Stimulated activated CD4-positive, alpha-beta T cell treated with anti-CD3 and anti-CD28 coated beads, Interleukin-1b, Interleukin-23, amount 100 ng/mL, for 48 hours (primary cell): ENCODE measurements at places on chromosomes 1 and 21.

GRCh38 chr1:230507666-230508402, 81.7 kb upstream of the PGBD5 start:
- DNase-seq = no peak

DNA sequence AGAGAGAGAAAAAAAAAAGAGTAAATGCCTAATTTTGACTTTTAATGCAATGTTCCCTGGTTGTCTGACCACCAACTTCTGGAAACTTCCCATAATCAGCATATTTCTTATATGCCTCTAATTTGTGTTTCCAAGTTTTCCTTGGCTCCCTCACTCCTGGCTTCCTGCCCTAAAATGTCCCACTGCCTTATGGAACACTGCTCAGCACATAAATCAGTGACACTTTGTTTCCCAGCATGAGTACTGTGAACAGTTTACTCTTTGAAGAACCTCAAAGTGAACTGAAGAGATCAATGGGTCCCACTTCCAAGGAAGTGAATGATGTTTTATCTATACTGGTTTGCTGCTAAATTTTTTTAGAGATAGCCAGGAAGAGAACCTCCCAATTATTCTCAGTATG, 271.3 kb upstream of the PRMT6 start:
- no peak for DNase-seq

DNA sequence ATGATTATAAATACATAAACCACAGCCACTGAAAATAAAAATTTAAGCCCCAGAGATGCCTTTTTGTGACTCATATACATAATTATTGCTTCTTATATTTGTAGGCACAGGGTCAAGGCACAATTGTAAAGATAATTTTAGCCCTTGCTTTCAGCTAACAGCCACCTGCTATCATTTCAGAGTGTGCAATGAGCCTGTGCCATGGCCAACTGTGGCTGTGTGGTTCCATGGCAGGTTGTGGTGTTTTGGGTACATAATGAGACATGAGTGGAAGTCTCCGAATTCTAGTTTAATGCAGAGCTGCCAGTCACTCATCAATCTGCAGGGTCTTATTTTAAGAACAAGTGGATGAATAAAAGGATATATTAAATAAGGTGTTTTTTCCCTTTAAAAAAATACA, 346.9 kb upstream of the SNX7 start:
- DNase-seq = no peak

DNA sequence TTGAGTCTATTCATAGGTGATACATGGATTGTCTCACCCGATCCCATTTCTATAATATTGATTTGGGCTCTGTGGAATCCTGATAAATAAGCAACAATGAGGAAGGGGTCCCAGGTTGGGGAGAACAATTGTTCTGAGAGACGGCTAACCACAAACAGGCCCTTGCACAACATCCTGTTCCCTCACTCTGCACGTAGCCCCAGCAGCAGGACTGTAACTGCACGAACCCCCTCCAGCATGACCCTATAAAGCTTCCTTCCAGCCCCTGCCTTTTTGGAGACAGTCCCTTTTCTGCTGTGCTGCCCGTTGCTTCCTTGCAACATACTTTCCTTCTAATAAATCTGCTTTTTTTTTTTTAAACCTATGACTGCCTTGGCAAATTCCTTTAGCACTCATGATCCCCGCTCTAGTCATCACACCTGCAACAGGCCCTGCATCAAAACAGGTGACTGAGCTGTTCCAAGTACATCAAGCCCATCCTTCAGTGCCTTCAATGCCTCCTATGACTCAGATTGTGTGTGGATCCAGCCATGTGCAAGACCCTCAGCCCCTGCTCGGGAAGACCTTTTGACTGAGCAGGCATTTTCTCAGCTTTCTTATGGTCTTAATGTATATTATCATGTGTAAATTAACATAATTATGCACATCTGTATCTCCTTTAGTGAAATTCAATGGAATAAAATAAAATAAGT, 63.7 kb upstream of the B3GALNT2 start:
- DNase-seq = no peak

DNA sequence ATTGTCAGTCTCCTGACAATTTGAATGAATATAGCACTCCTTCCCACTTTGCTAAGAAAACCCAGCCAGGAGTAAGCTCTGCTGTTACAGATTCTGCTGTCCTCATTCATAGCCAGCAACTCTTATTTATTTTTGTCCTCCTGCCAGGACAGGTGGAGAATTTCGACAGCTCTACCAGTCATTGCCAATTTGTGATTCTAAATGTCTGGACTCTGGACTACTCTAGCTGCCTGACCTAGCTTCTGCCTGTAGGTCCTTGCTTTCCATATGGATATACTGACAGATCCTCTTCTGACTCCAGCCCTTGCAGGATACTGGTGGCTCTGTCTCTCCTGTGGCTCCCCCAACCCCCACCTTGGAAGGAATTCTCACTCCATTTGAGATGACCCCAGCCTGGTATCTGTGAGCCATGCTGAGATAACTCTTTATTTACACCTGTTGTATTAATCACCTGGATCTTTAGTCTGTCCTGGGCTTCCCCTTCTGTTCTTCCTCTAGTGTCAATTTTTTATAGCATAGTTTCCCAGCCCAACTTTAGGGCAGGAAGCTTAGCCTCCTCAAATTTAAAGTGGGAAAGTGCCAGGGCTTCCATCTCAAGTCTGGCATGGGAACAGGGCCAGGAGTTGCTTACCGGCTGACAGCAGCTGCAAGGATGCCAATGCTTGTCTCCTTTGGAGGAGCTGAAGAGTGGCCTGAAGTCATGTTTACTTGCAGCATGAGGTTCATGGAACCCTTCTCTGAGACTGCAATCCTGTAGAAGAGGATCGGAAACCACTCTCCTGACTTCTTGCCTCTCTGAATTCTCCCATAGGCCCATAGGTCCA, 6.7 kb downstream of the PM20D1 start:
- DNase-seq = no peak

DNA sequence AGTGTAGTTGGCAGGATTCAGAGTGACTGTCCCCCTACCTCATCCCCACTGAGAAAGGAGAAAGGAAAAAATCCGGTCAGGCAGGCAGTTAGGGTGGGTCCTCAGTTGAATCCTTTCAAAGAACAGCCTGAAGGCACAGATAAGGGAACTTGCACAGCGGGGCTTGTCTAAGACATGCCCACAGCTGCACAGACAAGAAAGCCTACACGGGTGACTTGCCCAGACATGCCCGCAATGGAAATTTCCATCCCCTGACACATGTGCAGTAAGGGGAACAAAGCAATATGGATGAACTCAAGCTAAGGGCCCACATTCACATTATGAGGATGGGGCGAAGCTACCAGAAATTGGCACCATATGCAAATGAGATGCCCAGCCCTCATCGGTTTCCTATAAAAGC, 82.5 kb downstream of the DESI2 start:
- no peak for DNase-seq

GRCh38 chr21:39661740-39662139, 49.0 kb downstream of the B3GALT5 start:
- DNase-seq = no peak

DNA sequence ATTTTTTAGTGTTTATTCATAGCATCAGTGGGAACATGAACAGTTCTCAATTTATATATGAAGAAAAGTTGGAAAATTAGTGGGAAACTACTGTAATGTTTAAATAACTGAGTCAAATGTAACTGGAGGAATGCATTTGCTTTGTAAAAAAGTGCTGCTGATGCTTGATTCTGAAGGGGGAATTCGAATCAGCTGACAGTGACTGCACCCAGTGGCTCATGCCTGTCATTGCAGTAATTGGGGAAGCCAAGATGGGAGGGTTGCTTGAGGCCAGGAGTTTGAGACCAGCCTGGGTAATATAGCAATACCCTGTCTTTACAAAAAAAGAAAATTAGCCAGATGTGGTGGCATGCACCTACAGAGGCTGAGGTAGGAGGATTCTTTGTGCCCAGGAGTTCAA, 398.4 kb downstream of the ZP4 start:
- no peak for DNase-seq

DNA sequence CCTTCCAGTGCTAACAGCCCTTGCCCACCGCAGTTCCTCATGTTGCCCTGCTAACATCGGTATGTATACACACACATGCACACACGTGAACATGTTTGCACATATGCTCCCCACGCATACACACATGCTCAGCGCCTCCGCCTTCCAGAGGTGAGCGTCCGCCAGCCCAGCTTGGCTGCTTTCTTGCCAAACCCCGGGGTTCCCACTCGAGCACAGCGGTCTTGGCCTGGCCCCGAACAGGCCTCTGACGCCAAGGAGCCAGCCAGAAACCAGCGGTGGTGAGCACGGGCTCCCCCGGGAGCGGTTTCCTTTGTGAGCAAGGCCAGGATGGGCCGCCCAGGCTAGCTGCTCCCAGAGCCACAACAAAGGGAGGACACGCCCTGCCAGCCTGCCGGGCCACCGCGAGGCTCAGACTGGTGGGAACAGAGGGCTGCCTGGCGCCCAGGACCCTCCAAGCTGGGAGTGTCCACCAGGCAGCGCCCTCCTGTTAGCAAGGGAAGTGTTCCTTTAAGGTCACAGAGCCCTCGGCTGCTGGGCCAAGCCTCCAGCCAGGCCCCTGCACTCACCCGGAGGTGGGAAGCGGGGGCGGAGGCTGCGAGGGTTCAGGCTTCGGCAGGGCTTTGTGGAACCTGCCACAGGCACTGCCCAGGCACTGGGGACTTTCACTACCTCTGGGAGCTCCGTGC, 65.4 kb downstream of the ALPL start:
- no peak for DNase-seq

DNA sequence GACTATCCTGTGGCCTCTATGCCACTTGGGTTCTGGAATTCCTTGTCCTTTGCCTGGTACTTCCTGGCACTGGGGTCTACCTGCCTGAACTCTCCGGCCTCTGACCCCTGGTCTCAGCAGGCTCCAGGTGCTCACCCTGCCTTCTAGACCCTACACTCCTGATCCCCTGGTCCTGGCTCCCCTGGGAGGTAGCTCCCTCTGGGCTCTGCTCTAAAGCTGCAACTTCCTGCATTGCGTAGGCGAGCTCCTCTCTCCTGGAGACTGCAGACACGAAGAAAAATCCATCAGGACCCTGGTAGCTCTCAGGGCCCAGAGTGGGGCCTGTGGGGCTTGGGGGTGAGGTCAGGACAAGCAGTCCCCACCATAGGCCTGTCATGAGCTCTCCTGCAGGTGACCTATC, 7.8 kb upstream of the PLEKHG5 start:
- DNase-seq = no peak

- no peak for DNase-seq
Observed at GRCh38 chr1:169634877-169635276, 5.0 kb upstream of the SELP start.

- DNase-seq = no peak
Observed at GRCh38 chr1:13801655-13802486, 101.9 kb downstream of the PRDM2 start.

- no peak for DNase-seq
Observed at GRCh38 chr1:107419003-107419402, 278.2 kb downstream of the NTNG1 start.

GRCh38 chr1:18592368-18592767, 38.3 kb upstream of the PAX7 start:
- no peak for DNase-seq

DNA sequence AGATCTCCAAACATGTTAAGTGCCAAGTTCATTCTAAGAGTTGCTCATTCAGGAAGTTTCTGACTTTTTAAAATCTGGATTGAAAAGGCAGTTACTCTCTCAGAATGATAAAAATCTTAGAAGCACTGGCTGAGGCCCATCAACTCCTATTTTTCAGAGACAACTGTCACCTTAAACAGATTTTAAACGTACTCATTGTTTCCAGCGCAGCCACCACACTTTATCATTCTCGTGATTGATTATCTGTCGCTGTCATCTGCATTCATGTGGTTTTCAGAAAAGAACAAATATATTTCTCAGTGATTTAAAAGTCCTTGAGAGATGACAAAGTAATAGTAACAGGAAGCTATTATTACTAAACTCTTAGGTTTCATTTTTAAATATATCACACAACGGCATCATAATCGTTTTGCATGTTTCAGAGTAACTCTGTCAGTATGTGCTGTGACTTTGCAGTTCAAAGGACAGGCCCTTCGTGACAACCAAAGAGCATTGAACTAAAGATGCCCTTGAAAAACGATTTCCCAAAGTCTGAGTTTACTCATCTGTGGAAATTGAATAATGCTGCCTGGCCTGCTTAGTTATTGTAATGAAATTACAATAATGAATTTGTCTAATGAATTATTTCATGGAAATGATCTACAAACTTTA, 14.9 kb upstream of the KCNK1 start:
- peak; percentile 48 for DNase-seq

- no peak for DNase-seq
Observed at GRCh38 chr1:119703666-119704450, 7.9 kb upstream of the PHGDH start.

DNA sequence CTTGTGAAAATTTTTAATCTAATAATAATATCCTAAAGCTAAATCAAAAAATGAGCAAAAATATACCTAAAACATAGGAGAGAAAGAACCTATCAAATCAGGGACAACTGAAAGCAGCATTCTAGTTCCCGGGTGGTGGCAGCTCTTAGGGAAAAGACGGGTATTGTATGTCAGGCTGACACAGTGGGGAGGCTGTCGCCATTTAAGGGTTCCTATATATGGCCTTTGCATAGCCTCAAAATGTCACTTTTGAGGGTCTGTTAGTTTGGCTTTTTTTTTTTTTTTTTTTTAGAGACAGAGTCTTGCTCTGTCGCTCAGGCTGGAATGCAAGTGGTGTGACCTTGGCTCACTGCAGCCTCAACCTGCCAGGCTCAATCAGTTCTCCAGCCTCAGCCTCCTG, 6.0 kb downstream of the CLSTN1 start:
- no peak for DNase-seq

- no peak for DNase-seq
Observed at GRCh38 chr21:39004634-39005501, 178.4 kb downstream of the PSMG1 start.

- no peak for DNase-seq
Observed at GRCh38 chr1:236608930-236609726, 4.8 kb upstream of the HEATR1 start.

DNA sequence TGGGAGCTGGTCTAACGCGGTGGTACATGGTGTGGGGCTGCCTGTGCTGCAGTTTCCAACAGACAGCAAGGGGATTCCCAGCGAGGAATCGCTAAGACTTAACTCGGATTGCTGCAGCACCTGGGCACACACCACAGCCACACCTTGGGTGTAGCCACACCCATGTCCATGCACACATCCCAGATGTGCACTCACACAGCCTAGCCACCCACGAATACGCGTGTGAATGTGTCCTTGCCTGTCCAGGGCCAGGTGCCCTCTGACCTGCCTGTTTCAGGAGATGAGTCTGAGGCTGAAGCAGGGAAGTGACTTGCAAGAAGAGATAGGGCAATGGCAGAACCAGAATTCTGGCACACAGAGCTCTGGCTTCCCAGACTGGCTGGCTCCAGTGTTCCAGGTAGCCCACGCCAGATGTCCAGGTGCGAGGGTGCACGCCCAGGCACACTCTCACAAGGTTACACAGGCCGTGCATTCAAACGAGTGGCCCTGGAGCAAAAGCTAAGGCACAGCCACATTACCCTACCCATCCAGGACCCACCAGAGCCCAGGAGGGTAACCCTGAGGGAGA, 272.7 kb downstream of the TRABD2B start:
- DNase-seq = no peak

DNA sequence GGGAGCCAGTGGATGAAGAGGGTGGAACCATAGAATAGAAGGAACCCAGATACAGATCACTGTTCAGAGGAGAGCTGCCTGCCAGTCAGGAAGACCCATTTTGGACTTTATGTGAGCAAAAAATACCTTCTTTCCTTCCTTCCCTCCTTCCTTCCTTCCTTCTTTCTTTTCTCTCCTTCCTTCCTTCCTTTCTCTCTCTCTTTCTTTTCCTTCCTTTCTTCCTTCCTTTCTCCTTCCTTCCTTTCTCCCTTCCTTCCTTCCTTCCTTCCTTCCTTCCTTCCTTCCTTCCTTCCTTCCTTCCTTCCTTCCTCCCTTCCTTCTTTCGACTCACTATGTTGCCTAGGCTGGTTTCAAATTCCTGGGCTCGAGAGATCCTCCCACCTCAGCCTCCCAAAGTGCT, 22.1 kb upstream of the FMOD start:
- no peak for DNase-seq
